ENCODE measurements at places on chromosomes 7 and 10.
A peak's percentile ranks its signal among the peaks of the same experiment; 100 is the strongest.

GRCh38 chr7:92691578-92691977, 101.4 kb upstream of the FAM133B start:
- DNase-seq, result peak; percentile 88

DNA sequence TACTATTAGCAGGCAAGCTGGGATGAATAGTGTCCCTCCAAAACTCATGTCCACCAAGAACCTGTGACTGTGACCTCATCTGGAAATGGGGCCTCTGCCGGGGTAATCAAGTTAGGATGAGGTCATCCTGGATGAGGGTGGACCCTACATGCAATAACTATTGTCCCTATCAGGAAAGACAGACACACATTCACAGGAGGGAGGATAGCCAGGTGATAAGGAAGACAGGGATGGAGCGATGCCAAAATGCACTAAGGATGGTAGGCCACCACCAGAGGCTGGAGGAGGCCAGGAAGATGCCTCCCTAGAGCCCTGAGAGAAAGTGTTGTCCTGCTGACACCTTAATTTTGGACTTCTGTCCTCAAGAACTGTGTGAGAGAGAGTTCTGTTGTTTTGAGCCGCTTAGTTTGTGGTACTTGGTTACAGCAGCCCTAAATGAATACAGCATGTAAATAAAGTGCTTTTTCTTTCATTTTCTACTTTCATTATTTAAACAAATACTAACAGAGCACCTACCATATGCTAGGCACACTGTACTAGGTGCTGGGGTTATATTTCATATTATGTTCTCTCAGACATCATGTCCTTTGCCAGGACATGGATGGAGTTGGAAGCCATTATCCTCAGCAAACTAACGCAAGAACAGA, 111.9 kb downstream of the USP6NL start:
- DNase-seq, result no peak

GRCh38 chr10:132249824-132250375, 57.9 kb downstream of the STK32C start:
- DNase-seq, result no peak

- DNase-seq, result no peak
Observed at GRCh38 chr10:117239051-117239450, 1.9 kb upstream of the SLC18A2 start.

DNA sequence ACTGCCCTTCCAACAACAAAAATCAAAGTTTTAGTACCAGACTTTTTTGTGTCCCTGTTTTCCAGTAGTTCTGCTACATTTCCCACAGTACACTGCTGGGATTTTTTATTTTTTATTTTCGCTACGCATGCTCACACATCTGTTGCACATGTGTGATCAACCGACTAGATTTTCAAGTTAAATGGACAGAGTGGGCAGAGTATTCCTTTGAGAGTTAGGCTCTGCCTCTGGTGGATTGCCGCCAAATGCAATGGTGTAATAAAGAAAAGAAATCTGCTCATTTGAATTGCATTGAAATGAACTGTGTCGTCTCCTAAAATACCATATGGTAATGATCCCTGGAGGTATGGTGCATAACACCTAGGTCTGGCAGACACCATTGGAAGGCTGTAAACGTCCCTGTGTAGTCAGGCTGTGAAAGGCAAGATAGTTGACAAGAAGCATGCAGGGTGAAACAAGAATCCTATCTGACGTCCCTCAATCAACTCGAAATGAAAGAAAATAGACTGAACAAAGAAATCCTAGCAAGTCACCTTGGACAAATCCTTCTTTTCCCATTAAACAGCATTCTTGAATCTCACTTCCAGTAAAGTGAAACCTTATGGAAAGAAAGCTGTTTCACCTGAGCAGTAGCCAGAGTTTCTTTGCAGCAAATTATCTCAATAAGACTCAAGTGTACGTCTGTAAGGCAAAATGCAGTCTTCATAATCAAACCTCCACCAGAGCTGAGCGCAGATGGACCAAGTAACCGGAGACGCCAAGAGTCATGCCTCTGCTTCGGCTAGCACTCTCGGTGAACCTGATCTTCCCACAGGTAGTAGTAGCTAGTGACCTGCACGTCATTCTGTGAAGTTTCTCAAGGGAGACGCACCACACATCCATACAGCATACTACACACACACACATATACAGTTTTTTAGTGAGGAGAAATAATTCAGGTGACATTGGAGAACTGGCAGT, 357.3 kb downstream of the CRPPA start:
- DNase-seq, result no peak

GRCh38 chr10:73554721-73555120, 36.4 kb downstream of the USP54 start:
- no peak for DNase-seq

- DNase-seq, result peak; percentile 98
Observed at GRCh38 chr7:28685644-28686417, 272.3 kb downstream of the TRIL start.
